Dermis blood vessel endothelial cell (primary cell): ENCODE measurements at places on chromosomes 7 and 10. TPM values are rescaled to one million over a fixed set of nuclear protein-coding genes. Genes with fewer than 3 reads are reported as not detected.

Gene GPR37
- 0.14 and 0.17 TPM in 2 replicates for total RNA-seq

Gene SPDYE9
- total RNA-seq: not detected in 2 replicates

Gene RASA4B
- 10.1 and 13.1 TPM in 2 replicates for total RNA-seq

Gene HILPDA
- 9.3 and 10.9 TPM in 2 replicates for total RNA-seq

Gene OIT3
- 0.34 TPM in 1 of 2 replicates, not detected in the other for total RNA-seq
